ENCODE measurements at places on chromosomes 12 and 14.

GRCh38 chr12:59429766-59430165 lies 166.1 kb upstream of the SLC16A7 start:
- no peak for DNase-seq

- DNase-seq, result peak; percentile 96
These were observed 23.6 kb downstream of the VASH1 start for GRCh38 chr14:76784881-76785280.

DNA sequence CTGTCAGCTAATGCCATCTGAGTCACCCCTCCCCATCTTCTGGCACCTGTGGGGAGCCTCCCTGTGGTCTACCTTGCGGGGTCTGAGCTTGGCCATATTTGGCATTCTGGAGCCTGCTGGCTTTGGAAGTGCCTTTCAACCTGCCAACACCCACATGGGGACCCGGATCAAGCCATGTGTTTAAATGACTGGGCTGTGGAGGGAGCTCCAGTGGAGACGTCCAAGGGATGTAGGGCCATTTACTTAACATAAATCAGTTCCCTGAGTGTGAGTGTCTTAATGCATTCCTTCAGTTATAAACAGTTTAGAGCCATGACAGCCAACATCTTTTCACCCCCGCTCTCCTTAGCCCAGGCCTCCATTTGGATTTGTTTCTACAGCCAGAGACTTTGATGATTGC lies 22.0 kb downstream of the CACNA1C start:
- DNase-seq, result no peak

- no peak for DNase-seq
These were observed 9.6 kb upstream of the PTPRB start for GRCh38 chr12:70646850-70647249.

DNA sequence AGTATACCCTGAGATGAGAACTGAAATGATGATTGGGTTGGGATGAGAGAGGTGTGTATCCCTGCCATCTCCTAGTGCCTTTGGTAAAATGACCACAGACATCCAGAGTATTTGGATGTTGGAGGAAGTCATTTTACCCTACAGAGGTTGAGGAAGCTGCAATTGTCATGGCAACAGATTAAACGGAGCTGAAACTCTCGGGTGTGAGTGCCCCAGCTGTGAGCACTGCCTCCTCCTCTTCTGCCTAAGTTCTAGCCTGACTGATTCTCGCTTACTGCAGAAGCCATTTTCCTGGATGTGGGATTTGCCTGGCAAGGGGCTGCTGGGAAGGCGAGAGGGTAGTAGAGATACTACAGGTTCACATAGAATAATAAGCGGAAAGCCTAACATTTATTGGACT lies 10.3 kb upstream of the PPP4R4 start:
- no peak for DNase-seq

DNA sequence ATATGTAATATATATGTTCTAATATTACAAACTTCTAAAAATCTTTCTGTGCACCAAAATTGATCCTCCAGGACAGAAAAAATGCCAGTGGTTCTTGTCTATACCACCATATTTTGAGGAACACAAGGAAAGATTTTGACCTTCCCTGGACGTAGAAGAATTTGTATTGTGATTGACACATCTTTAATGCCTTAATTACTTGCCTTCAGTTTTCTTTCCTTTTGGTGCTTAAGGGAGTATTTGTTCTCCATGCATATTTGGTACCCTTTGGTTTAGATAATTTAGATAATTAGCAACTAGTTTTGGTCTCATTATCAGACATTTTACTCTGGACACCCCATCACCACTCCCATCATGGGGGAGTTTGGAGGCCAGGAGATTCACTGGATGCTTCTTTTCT lies 27.6 kb downstream of the TRAF3 start:
- DNase-seq, result no peak

DNA sequence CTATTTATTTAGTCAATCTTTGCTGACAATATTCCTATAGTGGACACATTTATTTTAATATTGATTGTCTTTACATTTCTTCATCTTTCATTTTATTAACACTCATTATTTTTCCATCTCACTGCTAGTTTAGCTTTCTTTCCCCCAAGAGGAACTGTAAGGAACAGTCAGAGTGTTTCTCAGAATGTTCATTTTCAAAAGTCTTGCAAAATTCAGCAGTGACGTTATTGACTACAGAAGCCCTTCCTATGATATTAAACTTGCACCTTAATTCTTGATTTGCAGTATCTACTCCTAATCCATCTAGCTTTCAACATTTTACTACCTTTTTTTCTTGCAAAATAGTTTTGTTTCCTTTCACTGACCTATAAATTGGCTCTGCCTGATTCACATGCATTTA lies 13.0 kb downstream of the CLEC2B start:
- no peak for DNase-seq

DNA sequence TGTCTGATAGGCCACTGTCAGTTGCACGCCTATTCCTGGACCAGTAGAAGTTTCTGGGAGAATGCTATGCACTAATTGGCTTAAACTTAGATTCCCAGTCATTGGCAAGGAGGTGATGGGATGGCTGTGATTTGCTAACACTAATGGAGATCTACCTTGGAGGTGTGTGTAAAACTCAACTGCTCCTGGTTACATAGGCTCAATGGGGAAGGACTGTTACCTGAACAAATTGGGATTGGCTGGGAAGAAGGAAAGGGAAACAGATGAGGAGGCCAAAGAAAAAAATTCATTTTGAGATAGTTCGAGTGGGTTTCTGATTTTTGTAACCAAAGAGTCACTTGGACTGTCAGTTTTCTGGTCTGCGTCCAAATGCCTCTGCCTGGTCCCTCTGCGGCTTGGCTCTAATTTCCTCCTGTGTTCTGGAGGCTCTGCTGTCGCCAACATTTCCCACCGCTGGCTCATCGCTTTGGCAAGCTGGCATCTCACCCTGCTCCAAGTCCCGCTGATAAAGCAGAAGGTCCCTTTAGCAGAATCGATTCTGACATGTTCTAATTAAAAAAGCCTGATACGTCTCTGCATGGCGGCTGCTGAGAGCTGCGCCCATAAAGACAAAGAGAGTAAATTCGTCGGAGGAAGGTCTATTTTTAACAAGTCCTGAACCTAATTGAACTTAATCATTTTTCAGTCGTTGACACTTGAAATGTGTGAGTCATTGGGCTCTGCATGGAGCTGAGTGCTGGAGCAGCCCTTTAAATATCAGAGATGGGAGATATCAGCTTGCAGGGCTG lies 2.0 kb upstream of the CCDC63 start:
- peak; percentile 67 for DNase-seq

- DNase-seq, result no peak
These were observed 9.9 kb downstream of the GTSF1 start for GRCh38 chr12:54463484-54463883.

DNA sequence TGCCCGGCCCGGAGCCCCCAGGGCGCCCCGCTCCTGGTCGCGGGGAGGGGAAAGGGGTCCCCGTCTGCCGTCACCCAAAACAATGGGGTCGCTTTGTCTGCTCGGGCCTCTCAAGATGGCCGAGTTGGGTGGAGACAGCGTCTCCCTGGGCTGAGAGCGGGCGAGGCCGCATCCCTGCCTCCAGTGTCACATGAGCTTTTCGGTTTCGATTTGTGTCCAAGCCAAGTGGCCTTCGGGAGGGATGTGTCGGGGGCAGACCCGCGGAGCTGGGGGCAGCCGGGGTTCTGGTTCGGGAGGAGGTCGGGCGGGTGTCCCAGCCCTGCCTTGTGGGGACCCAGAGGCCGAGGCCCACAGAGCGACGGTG lies 790 bp downstream of the DYNC1H1 start:
- DNase-seq, result peak; percentile 31

- DNase-seq, result no peak
These were observed 61.4 kb downstream of the HMGA2 start for GRCh38 chr12:65885716-65886115.

DNA sequence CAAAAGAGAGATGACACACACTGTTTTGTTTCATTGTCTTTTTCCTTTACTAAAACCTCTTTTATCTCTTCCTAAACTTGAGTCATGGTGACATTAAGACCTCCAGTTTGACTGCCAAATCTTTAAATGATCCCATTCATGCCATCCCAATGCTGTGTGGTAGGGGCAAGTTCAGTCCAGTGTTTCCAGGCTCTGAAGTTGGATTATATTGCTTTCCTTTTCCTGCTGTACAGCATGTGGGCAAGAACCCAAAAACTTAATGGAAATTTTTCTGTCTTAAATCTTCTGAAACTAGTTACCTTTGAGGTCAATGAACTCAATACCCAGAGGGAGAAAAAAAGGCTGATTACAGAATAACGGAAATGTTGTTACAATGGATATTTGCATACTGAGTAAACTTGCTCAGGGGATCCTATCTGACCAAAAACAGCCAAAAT lies 187.1 kb upstream of the FAR2 start:
- DNase-seq, result no peak

- DNase-seq, result peak; percentile 52
These were observed 8.1 kb upstream of the GLTP start for GRCh38 chr12:109888179-109889020.

DNA sequence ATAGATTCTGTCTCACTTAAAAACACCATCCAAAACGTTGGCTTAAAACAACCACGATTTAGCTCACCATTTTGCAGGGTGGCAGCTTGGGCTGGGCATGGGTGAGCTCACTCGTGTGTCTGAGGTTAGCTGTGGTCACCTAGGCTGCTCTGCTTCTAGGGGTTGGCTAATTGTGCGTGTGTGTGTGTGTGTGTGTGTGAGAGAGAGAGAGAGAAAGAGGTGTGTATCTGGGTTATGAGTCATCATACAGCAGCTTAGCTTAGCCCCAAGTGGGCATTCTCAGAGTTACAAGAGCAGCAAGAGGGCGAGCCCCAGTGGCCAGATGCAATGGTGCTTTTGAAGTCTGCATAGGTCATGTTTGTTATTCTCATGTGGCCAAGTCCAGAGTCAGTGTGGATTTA lies 6.0 kb downstream of the FBXW8 start:
- DNase-seq, result peak; percentile 90

DNA sequence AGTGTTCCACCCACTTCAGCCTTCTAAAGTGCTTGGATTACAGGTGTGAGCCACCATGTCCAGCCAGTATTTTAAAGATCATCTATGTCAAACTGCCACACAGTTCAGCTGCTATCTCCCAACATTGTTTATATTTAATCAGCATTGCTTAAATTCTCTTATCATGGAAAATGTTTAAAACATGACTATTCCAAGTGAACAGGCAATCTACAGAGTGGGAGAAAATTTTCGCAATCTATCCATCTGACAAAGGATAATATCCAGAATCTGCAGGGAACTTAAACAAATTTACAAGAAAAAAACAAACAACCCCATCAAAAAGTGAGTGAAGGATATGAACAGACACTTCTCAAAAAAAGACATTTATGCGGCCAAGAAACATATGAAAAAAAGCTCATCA lies 69.4 kb upstream of the NAV3 start:
- DNase-seq, result no peak

DNA sequence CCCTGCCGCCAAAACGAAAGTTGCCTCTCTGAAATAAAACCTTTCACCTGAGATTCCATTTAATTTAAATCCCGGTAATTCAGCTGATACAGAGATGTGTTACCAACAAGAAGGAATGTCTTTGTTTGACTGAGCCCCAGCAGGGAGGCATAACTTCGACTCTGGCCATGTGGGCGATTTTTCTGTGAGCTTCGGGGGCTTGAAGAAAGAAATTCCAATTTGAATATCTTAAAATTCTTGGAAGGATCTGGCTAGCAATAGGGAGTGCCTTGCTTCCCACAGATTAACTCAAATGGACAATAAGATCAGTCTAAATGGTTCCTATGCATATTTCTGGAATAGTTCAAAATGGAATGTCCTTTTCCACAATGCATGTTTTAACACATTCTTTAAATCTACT lies 252.5 kb upstream of the TMPO start:
- DNase-seq, result no peak

DNA sequence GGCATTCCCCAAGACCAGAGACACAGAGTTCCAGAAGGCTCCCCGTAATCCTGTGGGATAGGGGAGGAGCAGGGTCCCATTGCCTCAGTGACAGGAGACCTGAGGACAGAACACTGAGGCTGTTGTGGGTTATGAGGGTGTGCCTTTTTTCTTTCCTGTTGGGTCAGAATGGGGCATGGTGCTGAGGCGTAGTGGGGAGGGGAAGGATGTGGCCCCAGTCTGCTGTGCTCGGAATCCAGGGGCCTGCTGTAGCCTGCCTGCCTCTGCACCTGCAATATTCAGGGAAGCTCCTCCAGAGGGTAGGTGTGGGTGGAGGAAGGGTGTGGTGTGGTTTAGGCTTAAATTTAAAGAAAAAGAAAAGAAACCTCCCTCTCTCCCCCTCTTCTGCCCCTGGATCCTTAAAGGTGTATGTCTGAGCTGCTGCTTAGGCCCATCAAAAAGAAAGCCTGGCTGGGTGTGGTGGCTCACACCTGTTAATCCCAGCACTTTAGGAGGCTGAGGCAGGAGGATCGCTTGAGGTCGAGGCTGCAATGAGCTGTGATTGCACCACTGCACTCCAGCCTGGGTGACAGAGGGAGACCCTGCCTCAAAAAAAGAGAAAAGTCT lies 18.7 kb downstream of the PLEKHG3 start:
- DNase-seq, result no peak

- DNase-seq, result no peak
These were observed 63.9 kb upstream of the PTGR2 start for GRCh38 chr14:73787486-73788316.

- DNase-seq, result no peak
These were observed 40.2 kb downstream of the RTN1 start for GRCh38 chr14:59830338-59830734.

DNA sequence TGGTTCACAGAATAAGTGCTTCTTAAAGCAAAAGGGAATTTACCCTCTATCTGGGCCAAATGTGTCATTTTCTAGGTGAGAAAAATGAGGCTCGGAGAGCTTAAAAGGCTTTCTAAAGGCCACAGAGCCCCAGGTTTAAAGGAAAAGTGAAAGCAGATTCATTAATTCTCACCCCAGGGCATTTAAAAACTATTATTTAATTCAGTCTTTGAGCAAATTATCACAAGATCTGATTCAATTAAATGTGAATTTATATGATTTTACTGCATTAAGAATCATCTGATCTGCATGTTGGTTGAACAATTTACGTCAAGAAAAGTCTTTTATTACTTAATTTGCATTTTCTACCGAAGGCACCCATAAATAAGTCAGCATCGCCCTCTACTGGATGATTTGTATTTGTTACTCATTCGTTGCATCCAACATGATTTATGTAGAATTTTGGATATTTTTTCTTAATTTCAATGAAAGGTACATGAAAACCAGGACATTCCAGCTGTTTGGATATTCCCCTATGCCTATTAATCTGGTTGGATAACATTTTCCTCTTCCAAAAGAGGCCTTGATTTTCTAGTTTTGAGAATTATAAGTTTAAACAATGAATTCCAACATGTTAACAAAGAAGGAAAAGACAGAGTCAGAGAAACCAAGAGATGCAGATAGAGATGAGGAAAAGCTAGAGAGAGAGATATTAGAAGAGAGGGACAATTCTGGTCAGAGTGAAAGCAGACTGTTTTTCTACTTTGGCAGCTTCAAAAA lies 19.1 kb upstream of the DHRS7 start:
- peak; percentile 46 for DNase-seq

GRCh38 chr12:132014092-132014914 lies 64.6 kb downstream of the EP400 start:
- no peak for DNase-seq
